ENCODE measurements at places on chromosomes 5 and 9.

- DNase-seq, result peak; percentile 10
These were observed 2.8 kb downstream of the GBGT1 start for GRCh38 chr9:133160742-133161546.

DNA sequence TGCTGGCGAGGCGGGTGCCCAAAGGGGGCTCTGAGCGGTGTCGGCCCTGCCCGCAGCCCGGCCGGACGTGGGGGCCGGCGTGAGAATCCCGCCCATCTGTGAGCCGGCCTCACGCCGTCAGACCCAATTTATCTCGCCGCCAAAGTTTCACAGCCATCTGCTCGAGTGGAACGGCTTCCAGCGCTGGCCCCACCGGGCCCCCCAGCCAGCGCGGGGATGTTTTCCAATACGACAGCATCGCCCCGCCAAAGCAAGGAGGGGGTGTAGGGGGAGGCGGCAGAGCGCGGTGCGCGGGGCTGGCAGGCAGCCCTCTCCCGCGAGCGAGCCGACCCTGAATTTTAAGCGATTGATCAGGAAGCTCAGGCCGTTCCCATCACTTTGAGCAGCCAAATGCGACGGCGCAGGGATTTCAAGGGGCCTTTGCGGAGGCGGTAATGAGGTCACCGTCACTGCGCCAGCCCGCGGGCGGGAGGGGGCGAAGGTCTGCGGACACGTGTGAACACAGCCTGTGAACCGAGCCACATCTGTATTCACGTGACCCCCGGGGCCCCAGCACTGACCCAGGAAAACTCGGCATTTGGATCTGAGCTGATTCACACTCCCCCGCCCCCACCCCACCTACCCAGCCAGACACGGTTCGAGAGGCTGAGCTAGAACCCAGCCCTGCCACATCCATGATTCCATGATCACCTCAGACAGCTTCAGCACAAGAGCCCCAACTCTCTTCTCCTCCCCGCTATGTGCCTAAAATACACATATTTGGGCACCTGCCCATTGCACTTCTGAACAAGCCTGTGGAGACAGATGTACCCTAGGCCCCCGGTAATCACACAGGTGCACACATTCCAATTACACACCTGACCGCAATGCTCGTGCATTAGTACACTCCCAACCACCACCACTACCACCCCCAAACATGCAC, 47.8 kb upstream of the PSD2 start:
- no peak for DNase-seq

DNA sequence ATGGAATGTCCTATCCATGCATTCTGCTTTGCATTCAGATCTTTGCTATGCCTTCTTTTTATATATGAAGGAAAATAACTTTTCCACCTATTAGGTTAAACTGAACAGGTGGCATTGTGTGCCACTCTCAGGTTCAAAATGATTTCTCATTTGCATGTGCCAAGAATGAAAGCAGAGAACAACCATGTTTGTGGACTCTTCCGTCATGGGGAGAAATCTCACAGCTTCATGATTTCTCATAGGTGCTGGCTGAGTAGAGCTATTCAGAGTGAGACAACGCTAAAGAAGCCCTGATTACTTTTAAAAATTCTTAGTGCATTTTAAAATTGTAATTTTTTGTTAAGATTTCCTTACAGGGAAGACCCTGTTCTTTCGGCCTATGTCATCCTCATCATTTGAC, 472.1 kb downstream of the RASEF start:
- no peak for DNase-seq

DNA sequence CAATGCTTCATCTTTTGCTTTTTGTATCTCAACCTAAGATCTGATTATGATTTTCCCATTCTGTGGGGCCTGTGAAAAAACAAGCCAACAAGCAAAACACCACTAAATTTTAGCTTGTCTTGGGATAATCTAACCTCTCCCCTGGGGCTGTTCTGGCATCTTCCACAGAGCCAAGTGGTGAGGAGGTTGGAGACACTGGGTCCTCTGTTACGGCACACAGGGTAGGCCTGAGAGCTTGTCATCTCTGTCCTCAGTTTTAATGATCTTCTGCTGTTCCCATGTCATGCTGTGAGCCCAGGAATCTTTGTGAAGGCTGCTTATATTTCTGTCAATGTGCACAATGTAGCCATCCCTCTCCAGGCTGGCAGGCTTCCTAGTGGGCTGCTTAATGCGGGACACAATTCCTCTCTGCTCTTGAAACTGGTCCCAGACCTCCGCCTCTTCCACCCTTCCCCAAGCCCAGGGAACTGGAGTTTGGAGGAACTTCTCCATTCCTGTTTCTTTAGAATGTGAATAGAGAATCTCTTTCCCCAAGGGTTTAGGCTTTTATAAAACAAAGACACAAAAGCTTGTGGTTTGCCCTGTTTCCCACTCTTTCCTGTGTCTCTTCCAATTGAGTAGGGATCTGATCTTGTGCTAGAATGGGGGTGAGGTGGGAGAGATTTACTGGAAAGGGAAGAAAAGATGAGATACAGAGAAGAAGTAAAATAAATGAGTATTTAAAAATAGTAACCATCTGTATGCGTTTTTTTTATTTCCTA, 30.9 kb upstream of the SEMA6A start:
- DNase-seq, result no peak

DNA sequence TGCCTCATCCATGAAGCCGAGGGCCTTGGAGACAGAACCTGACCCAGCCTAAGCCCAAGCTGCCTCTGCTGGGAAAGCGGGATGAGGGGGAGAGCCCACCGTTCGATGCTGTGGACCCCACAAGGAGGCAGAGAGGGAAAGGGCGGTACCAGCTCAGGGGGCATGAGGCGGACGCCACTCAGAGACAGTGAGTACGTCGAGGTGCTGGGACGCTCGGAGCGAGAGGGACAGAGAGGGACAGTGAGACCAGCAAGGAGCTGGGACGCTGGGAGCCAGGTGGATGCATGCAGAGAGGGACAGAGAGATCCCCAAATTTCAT, 33.6 kb downstream of the EXD3 start:
- DNase-seq, result no peak

Measured in NCI-H1930 (cell line).